ENCODE measurements at places on chromosomes 12 and 14.

GRCh38 chr12:8870586-8870985, 43.7 kb upstream of the PHC1 start:
- DNase-seq, result no peak

DNA sequence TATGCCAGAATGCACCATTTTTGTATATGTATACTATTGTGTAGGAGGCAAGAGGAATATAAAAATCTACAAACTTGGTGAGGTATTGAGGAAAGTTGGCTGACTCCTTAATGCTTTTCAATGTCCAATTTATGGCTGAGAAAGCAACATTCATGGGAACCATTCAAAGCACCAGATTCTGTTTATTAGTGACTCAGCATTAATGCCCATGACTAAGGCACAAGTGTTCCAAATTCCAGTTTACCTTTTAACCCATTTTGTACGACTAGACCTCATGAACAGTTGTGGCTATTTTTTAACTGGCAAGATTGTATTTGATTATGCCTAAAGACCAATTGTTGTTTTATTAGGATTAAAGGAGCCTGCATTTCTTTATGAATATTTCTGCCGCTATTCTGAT, 375.4 kb upstream of the ATP2B1 start:
- DNase-seq, result no peak

DNA sequence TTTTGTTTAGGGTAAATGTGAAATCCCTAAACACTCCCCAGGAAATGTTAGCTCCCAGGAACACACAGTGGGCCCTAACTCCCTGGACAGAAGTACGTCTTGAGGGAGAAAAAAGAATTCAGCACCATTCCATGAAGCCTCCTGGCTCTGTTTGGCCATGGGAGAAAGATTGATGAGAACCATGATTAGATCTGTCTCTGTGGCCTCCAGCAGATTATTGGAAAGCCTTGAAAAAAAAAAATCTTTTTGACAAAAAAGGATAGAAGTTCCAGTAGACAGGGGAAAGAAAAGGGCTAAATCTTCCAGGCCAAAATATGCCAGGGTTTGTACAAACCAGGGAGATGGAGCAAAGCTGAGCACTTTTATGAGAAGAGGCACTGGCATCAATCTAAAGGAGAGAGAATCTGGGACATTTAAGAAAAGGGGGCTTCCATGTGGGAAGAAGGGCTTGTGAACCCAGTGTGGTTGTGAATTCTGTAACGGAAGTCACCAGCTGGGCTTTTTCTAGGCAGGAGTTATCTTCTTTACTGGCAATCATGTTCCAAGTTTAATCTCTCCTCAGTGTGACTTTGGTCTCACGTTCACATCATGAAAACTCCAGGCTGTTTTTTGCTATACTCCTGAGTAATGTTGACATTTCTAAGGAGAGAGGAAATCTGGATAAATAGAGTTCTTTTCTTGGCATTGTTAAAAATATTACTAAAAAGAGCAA, 426.7 kb downstream of the RAD51B start:
- no peak for DNase-seq

GRCh38 chr12:63362791-63363190, 211.8 kb upstream of the AVPR1A start:
- no peak for DNase-seq

DNA sequence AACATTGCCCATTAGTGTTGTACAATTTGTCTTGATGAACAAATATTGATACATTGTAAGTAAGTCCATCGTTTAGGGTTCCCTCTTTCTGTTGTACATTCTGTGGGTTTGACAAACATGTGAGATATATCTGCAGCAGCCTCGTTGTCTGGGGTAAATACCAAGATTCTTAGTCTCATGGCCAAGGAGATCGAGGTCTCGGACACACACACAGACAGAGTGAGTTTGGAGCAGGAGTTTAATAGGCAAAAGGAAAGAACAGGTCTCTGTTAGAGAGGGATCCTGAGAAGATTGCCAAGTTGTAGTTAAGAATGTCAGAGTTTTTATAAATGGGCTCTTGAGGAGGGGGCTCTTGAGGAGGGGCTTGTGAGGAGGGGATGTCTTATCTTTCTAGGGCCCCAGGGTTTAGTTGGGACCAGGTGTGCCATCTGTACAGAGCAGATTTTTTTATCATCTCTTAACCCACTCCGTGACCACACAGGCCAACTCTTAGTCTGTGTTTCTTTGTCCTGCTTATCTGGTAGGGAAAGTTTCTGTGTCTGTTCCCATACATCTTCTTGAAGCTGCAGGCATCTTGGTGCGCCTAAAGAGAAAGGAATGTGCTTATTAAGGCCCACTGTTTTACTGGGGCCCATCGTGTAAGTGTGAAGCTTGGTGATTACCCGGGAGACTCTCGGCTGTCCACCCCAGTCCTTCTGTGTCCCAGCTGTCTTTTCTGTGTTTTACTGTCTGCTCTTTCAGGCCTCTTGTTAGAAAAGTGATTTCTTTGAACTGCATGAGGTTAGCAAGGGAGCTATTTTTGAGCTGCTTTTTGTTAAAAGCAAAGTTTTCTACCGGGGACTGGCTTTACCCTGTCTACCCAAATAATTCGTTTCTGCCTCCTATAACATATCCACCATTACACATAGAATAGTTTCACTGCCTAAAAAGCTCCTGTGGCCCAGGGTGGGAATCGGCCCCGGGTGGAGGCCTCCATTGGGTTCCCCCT, 22.4 kb upstream of the CLEC2D start:
- DNase-seq, result no peak

DNA sequence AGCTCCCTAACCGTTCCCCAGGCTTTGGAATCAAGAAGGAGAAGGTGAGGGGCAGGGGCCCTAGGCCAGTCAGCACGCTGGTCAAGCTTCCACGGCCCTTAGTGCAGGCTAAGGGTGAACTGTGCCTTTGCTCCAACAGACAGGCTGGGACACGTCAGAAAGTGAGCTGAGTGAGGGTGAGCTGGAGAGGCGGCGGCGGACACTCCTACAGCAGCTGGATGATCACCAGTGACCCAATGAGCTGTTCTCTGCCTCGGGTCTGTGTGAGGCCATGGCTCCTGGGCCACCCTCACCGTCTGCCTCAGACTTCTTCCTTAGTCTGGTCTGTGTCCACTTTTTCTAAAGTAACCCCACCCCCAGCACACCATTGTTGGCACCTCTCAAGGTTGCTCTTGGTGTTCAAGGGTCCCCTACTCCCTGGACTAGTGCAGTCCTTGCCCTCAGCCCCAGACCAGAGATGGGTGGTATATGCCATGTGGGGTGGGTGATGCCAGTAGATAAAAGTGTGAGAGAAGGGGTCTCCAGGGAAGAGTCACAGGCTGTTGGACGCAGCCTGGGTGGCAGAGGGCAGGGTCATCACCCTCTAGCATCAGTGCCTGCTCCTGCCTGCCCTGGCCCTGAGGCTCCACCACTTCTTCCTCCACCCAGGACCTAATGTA, 20.7 kb downstream of the PRPF40B start:
- no peak for DNase-seq
